Choroid plexus epithelial cell (primary cell): ENCODE measurements at places on chromosomes 2 and 18.

- peak; percentile 99 for DNase-seq
Observed at GRCh38 chr2:70190418-70191243, at the start of gene C2orf42. TSS of gene C2orf42 (minus strand) at chr2:70191019. CDS start at chr2:70181985, 9,034 bp downstream.

- no peak for DNase-seq
Observed at GRCh38 chr18:65988972-65989371, 238.2 kb downstream of the CDH7 start.

GRCh38 chr18:21934766-21935015 lies 194.1 kb downstream of the MIB1 start:
- DNase-seq, result no peak

DNA sequence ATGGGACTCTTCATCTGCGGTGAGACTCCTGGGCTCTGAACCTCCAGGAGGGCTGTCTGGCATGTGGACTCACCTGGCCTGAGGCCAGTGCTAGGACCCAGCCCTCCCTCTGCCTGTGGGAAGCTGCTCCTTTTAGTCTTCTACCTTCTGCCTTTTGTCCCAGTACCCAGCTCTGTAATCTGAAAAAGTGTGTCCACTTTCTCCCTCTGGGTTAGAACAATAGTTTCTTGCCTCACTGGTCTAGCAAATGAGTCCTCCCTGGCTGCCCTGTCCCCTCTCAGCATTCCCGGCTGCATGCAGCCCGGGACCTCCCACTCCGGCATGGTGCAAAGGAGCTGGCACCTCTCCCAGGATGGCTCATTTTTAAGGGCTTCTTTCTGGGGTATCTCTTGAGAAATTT lies 25.9 kb downstream of the GKN2 start:
- DNase-seq, result peak; percentile 54

GRCh38 chr18:79452190-79452990 lies 56.7 kb downstream of the NFATC1 start:
- DNase-seq, result no peak

- no peak for DNase-seq
Observed at GRCh38 chr2:120719491-120719890, 16.2 kb upstream of the GLI2 start.

- no peak for DNase-seq
Observed at GRCh38 chr2:178949584-178949983, 100.4 kb downstream of the CCDC141 start.

- no peak for DNase-seq
Observed at GRCh38 chr2:19669559-19669958, 232.2 kb downstream of the TTC32 start.

- no peak for DNase-seq
Observed at GRCh38 chr18:62206593-62206992, 19.5 kb downstream of the RELCH start.

- no peak for DNase-seq
Observed at GRCh38 chr2:9887513-9887912, 44.2 kb downstream of the TAF1B start.

GRCh38 chr2:19775838-19776237 lies 125.9 kb downstream of the TTC32 start:
- peak; percentile 51 for DNase-seq

GRCh38 chr2:27776097-27776496 lies 4.6 kb downstream of the MRPL33 start:
- DNase-seq, result peak; percentile 37

DNA sequence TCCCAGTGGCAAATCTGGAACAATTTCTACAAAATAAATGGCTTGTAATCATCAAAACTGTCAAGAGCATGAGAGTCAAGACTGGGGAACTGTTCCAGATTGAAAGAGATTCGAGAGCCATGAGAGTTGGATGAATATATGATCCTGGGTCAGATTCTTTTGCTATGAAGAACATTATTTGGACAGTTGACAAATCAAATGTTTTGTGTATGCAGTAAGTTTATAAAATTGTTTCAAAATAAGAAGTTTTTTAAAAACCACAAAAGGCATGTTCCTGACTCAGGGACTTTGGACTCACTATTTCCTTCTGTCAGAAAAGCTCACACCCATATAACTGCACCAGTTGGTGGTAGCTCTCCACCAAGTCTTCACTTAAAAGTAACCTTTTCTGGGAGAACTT lies 38.5 kb downstream of the ROCK2 start:
- peak; percentile 91 for DNase-seq

- no peak for DNase-seq
Observed at GRCh38 chr2:120442541-120442922, 96.6 kb downstream of the INHBB start.

- no peak for DNase-seq
Observed at GRCh38 chr2:204799791-204800190, 254.5 kb downstream of the PARD3B start.

DNA sequence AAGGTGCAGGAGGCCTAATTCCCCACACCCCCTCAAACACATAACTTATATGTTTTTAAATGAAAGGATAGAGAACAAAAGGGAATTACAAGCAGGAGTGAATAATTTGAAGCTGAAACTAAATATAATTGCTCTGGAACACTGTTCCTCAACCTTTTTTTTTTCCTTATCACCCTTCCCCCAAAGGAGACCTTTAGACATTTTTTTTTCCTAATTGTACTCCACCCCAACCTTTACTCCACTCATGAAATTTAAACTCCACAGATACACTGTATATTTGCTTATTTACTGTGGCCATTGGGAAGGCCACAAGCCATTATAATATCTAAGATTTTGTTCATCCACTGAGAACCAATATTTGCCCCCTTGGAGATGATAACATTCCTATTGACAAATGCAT lies 45.4 kb upstream of the PELI1 start:
- DNase-seq, result no peak
